GM19239 (cell line): ENCODE measurements at places on chromosomes 5 and 9.

DNA sequence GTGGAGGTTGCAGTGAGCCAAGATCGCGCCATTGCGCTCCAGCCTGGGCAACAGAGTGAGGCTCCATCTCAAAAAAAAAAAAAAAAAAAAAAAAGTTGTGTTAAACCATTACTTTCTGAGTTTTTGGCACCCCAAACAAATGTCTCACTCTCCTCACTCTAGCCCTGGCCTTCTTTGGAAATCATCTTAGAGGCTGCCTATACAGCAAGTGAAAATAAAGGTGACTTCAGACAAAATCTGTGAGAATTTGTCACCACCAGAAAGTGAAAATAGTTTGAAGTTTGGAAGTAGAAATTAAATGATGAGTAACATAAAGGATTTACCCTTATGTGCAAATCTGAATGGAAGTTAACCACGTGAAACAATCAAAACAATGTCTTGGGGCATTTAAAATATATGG lies 7.2 kb upstream of the ZNF131 start:
- no peak for DNase-seq

DNA sequence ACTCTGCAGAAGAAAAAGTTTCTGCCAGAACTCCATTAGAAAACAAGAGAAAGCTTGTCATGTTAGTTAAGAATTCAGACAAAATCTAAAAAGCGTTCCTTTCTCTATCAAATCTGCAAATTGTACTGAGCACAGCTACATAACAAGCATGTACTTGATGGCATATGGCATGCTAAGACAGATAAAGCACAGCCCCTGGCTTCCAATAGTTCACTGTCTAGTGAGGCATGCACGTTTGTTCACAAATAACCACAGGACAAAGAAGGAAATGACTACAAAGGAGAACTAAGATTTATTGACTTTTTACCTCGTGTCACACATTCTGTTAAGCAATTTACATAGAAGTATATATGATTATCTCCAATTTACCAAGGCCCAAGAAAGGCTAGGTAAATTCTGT lies 518.2 kb upstream of the TLE4 start:
- DNase-seq = no peak

DNA sequence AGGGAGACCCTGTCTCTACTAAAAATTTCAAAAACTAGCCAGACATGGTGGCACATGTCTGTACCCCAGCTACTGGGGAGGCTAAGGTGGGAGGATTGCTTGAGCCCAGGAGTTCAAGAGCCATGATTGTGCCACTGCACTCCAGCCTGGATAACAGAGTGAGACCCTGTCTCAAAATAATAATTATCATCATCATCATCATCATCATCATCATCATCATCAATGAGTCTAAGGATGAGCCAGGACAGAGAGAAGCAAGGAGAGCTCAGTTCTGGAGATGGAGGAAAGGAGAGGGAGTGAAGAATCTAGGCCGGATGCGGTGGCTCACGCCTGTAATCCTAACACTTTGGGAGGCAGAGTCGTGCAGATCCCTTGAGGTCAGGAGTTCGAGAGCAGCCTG lies 36.7 kb upstream of the MATR3 start:
- no peak for DNase-seq

DNA sequence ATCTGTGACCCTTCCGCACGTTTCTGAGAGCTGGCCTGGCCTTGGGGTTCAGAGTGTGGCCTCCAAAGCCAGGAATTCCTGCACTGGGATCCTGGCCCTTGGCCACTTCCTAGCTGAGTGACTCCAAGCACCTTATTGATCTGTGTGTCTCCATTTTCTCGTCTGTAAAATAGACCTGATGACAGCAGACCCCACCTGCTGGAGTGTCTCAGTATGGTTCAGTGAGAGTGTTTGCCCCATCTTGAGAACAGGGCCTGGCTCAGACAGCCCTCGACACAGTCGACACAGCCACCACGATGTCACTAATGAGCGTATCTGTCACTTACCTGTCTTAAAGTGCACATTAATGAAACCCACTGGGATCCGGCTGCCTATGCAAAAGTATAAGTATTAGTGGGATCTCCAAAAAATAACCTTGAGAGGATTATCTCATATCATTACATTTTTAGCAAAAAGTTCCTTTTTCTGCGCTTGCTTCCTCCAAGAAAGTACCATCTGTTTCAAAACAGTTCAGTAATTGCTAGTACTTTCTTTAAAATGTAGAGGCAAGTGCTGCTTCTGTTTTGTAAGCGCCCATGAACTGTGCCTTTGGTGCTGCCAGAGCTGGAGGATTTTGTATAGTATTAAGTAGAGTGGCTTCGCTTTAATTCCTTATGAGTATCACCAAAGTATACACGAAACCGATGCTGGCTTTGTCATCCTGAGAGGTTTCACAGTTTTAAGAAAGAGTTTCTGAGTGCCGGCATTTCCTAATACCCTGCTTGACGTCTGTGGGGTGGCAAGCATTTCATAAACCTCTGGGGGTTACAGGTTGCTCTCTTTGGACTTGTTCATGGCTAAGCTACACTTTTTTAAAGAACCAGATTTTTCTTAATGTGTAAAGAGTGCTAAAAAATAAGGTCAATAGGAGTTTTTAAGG lies 31.7 kb downstream of the UBE2QL1 start:
- DNase-seq = peak; percentile 28

DNA sequence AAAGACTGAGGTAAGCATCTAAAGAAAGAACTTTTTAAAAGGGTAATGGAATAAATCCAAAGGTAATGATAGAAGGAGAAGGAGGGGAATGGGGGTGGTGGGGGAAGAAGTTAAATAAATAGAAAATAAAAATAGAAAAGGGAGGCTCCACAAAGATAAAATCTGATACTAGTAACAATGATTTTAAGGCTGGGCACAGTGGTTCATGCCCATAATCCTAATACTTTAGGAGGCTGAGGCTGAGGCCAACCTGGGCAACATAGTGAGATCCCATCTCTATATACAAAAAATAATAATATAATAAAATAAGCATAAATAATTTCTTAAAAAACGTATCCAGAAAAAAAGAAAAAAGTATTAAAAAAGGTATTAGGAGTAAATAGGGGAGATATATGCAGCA lies 89.3 kb downstream of the FNBP1 start:
- no peak for DNase-seq

DNA sequence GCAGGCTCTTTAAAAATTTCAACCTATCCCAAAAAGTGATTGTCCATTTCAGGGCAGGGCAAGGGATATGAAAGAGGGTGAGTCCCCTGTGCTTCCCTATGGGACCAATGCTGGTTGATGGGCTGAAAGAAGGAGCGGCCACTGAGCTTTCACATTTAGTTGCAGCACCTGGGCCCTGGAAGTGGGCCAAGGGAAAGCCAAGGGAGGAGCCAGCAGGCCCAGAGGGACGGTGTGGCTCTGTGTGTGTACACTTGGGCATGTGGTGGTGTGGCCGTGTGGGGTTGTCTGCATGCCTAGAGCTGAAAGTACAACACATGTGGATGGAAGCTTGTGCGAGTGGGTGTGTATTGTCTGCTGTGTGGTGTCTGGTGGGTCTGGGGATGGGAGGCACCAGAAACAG lies 14.0 kb upstream of the PSMD5 start:
- DNase-seq = no peak

DNA sequence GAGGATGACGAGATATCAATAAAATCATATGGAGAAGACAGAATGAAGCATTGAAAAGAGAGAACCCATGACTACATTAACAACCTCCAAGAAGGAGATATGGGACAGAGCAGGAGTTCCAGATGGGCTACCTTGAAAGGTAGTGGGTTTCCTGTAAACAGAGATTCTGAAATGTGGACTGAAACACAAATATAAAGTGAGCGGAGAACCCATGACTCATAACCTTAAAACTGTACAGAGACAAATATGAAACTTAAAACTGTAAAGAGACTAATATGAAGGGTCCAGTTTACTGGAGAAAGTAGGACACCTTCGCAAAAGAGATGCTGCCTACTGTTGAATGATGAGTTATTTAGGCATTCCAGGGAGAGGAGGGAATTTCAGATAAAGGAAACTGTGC lies 383.7 kb downstream of the CAAP1 start:
- DNase-seq = no peak

DNA sequence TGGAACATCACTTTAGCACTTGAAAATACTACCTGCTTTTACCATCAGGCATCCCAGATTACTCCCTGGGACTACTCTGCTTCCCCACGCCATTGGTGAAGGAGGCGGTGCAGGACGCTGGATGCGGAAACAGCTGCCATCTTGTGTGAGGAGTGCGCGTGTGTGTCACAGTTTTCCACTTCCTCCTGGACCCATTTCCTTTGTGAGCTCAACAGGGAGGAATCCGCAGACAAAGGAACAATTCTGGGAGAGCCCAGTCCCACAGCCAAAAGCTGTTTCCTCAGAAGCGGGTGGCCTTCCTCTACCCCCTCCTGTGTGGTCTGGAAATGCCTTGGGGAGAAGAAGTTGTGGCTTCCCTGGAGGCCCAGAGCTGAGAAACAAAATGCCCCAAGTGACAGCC lies 16.8 kb downstream of the AFAP1L1 start:
- no peak for DNase-seq

DNA sequence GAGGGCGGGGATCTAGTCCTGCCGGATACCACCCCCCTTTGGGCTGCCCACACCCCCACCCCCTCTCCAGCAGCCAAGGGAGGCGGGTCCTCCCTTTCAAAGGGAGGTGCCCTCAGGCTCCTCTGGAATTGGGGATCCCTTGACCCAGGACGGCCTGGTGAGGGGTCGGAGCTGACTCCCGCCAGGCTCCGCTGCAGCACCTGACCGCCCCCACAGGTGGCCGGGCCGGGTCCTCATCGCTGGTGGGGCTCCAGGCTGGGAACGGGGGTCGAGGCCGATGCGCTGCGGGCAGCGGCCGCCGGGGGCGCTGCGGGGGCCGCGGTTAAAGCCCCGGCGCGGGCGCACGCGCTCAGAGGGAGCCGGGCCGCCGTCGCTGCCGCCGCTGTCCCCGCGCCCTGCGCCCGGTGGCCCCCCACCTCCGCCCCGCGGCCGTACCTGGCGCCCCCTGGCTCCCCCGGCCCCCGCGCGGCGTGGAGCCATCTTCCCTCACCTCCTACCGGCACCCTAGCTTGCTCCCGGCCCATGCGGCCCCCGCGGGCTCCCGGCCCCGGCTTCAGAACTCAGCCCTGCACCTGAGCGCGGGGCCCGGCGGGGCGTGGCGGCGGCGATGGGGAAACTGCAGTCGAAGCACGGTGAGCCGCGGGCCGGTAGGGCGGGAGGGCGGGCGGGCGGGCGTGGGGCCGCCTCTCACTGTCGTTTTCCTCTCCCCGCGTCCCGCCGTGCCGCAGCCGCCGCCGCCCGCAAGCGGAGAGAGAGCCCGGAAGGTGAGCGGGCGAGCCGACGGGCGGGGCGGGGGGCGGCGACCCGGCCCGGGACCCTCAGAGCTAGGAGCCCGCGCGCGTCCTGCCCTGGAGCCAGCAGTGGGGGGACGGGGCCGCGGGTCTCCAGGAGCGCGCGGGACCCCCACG lies at the start of gene NKD2:
Gene NKD2, plus strand, starts transcription at position 352 of the 908 bp plus-strand sequence. Its CDS starts 256 bp downstream, at position 608.
- DNase-seq = peak; percentile 83

- no peak for DNase-seq
Measured at GRCh38 chr9:4238522-4238921, 61.3 kb downstream of the GLIS3 start.

- DNase-seq = no peak
Measured at GRCh38 chr5:159048298-159048697, 51.4 kb downstream of the EBF1 start.

- DNase-seq = no peak
Measured at GRCh38 chr5:165349735-165350134, 1844.3 kb downstream of the MAT2B start.

DNA sequence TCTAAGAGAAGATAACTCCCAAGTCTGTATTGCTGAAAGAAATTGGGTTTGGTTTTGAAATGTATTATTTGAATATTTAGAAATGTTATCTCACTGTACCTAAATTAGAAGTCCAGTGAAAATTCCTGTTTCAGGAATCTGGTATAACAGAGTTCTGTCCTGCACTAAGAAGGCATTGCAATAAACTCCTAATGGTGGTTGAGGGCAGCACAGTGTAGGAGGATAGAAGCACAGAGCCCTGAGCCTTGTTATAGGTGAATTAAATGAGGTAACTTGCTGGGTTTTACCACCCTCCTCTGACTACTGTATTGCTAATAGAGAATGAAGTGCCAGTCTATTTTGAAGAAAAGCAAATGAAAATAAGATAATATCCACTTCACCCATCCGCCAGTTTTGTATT lies 143.4 kb downstream of the CD180 start:
- DNase-seq = no peak

- no peak for DNase-seq
Measured at GRCh38 chr9:89678396-89679015, 73.7 kb downstream of the GADD45G start.

DNA sequence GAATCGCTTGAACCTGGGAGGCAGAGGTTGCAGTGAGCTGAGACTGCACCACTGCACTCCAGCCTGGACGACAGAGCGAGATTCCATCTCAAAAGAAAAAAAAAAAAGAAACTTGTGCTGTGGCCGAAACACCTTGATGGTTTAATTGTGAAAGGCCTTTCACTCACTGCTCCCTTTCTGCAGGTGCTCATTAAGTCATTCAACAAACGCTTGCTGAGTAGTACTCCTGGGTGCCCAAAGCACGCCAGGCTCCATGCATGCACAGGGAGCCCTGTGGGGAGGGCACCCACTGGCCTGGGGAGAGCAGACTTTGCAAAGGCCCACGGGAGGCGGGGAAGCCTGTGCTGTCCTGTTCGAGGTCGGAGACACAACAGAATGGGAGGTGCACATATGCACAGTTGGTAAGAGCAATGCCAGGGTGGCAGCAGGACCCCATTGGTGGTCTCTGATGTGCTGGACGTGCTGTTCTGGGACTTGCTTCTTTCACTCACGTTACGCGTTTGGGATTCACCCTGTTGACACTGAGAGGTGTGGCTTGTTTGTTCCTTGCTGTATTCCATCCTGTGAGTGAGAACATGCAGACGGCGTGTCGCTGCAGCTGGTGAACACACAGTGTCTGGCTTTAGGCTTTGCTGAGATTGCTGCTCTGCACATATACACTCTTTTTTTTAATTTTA lies 3.0 kb upstream of the ENTPD2 start:
- no peak for DNase-seq

DNA sequence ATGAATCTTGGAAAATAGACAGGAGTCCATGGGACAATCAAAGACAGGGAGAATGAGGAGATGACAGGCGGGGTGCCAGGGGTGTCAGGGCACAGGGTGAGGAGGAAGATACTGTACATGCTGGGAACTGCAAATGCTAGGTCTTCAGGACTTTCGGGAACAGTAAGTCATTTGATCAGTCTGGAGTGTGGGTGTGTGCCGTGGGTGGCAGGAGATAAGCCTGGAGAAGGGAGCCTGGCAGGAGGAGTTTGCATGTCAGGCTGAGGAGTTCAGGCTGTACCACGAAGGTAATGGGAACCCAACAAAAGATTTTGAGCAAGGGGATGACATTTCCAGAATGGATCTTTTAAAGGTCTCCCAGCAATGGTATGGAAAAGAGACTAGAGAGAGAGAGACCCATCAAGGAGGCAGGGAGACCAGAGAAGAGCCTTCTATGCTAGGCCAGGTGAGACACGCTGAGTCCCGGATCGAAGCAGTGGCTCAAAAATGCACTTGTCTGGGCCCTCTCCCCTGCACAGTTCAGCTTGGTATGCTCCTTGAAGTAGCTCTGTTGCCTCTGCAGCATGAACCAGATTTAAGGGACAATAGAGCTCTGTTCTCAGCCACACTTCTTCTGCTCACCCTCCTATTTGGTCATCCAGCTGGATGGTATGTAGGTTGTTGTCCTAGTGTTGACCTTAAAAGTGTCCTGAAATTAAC lies 77.0 kb upstream of the FER start:
- DNase-seq = no peak
